Activated gamma-delta T cell (primary cell): ENCODE measurements at places on chromosomes 16 and 17.

DNA sequence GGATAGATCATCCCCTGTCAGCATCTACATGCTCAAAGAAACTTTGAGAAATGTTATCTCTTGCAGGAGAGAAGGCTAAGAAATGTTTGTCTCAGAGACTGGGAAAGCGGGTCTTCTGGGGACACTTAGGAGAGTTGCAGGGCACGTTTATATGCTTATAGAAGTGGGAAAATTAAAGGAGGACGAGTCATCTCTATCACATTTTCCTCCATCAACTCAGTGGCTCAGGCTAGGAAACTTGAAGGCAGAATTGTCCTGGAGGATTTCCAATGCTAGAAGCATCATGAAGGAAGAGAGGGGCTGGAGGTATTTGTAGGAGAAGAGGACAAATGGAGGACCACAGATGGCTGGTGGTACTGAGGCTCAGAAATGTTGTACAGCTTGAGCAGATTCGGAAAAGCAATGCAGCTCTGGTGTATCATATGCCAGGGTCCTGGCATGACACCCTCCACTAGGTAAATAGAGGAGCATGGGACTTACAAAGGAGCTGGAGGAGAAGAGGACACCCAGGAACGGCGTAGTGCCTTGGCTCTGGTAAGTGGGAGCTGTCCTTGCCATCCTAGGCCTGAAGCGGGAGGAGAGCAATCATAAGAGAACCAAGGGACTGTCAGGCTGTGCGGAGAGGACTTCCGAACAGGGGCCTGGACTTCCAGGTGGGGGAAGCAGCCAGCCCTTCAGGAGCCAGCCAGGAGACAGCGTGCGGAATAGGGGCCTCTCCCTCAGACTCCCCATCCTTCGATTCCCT, 4.5 kb upstream of the HS3ST3B1 start:
- no peak for DNase-seq

DNA sequence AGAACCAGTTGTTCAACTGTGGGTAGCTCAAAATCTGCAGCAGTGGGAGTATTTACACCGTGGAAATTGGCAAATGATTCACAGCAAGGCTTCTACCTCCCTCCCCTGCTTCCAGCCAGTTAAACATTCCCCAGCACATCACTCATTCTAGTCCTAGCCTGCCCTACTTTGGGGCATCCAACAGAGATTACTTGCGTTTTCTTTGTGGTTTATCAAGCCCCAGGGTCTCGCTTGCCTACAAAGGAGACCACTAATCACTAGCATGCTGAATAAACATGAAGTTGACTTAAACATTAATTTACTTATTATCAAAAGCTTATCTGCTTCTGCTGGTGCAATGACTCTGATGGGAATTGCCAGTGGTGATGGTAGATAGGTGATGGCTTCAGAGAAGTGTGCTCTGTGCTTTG, 94.5 kb downstream of the MARF1 start:
- DNase-seq = no peak

DNA sequence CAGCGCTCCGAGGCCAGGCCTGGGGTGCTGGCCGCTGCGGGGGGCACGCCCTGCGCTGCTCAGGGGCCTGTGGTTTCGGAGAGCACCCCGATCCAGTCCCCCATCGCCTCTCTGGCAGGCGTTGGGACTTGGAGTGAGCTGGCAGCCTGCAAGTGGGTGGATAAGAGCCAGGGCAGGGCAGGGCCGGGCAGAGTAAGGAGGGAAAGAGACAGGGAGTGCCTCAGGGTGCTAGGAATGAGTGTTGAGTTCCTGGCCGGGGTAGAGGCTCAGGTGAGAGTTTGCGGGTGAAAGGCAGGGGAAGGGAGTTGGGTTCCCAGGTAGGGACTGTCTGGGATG, 1.3 kb downstream of the CDH13 start:
- no peak for DNase-seq

GRCh38 chr16:12147681-12148080, 171.1 kb downstream of the SNX29 start:
- no peak for DNase-seq

GRCh38 chr17:50148226-50149090, 2.0 kb downstream of the PPP1R9B start:
- peak; percentile 56 for DNase-seq

- no peak for DNase-seq
Observed at GRCh38 chr17:78256707-78257591, 25.5 kb downstream of the TMEM235 start.

GRCh38 chr17:28306954-28307401, 12.0 kb upstream of the TMEM97 start:
- DNase-seq = no peak

- DNase-seq = no peak
Observed at GRCh38 chr17:37123941-37124820, 175.4 kb downstream of the AATF start.

DNA sequence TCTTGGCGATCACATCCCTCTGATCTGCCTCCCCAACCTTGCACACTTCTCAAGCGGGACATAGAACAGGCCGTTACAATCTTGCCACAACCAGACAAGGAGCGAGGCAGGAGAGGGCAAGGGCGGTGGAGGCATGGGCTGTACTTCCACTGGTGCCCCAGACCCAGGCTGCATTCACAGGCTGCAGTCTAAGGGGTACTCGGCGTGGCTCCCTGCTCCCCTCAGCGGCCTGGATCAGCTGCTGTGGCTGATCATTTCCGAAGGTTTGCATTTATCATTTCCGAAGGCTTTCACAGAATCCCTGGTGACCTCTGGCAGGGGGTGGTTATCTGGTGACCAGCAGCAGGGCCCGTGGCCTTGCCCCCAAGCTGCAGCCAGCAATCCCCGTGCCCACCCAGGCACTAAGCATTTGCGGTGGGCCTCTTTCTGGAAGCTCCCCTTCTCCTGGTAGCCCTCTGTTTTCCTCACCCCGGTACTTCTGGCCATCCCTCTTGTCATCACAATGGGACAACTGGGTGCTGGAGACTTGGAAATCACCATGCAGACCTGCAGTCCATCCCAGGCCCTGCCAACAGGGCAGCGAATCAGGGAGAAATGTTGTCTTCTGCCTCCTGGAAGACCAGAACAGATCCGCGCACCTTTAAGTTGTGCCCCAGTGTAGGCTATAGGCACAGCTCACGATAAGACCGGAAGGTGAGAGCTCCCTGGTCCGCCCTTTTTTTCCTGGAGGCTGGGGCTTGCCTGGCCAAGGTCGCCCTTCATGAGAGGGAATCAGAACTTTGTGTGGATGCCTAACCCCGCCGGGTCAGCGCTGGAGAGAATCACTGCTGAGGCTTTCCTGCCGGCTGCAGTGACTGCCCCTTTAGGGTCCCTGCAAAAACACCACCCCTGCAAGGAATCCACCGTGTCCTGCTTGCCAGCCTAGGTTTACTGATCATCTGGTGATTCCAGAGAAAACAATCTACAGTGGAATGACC, 1739.1 kb downstream of the TP53TG3F start:
- DNase-seq = no peak

GRCh38 chr17:73262676-73263642, 1.3 kb upstream of the CPSF4L start:
- no peak for DNase-seq

- DNase-seq = no peak
Observed at GRCh38 chr16:144797-145252, 6.4 kb upstream of the NPRL3 start.

DNA sequence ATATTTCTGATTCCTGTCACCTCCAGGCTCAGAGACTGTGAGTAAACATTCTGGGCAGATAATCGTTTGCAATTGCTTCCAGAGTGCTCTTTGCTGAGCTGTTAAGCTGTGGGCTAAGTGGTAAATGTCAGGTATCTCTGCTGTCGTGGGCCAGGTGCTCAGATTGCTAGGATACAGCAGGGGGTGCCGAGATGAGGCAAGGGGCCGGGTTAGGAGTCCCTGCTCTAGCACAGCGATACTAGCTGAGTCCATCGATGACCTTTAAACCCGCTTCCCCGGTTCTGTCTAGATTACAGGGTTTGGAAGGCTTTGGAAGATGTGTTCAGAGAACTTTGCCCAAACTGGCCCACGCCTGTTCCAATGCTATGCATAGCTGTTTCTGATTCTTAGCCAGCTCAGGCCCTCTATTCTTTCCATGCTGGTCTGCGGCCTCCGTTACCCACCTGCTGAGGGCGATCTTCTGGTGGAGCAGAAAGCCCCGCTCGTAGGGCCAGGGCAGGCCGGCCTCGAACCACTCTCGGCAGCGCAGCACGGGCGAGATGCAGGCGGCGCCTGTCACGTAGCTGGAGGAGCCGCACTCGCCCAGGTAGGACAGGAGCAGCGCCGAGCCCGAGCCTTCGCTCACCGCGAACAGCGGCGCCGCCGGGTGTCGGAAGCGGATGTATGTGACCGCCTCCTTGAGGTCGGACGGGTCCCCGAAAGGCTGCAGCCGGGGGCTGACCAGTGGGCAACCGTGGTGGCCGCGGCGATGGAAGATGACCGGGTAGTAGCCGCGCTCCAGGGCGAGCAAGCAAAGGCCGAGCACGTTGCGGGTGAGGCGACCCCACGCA, 979 bp downstream of the ABHD15 start:
- DNase-seq = peak; percentile 41

GRCh38 chr17:1031711-1032110, 34.8 kb downstream of the TIMM22 start:
- DNase-seq = no peak

- no peak for DNase-seq
Observed at GRCh38 chr16:62821824-62822223, 785.6 kb upstream of the CDH8 start.

- DNase-seq = no peak
Observed at GRCh38 chr16:51538707-51539498, 387.8 kb upstream of the SALL1 start.

- no peak for DNase-seq
Observed at GRCh38 chr17:82602487-82602886, 45.8 kb downstream of the WDR45B start.

GRCh38 chr16:81461766-81462165, 17.2 kb downstream of the CMIP start:
- no peak for DNase-seq

- DNase-seq = no peak
Observed at GRCh38 chr17:680529-680928, 34.1 kb downstream of the VPS53 start.

- no peak for DNase-seq
Observed at GRCh38 chr16:11198828-11199227, 57.2 kb downstream of the SOCS1 start.

- no peak for DNase-seq
Observed at GRCh38 chr17:45246861-45247428, 14.9 kb downstream of the SPATA32 start.

DNA sequence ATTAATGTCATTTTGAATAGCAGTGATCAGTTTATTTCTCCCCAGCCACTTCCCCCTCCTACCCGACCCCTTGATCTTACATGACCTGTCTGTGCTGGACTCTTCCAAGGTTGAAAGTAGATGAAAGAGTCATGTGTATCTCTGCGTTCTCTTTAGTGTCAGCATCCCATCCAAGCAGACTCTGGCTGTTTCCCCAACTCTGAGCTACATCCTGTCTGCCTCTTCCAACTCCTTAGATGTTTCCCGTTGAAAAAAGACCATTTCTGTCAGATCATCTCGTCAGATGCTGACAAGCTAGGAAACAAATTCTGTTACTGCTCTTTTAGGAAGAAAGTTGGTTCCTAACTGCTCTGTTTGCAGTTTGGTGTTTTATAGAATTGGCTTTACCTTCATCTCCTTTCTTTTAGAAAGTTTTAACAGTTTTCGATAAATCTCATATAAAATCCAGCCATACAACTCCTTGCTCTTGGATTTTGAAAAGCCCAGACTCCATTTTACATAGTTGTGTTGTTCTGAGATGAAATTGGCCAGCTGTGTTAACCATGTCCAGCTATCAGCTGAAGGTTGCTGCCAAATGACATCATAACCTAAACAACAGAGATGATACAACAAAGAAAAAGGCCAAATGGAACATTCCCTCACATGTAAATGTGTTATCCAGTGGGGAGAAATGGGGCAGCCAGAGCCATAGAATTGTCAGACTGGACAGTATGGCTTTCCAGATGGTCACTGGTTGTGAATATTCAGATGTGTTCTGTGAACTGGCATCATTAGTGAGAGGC, 43.5 kb downstream of the CYB561 start:
- no peak for DNase-seq

DNA sequence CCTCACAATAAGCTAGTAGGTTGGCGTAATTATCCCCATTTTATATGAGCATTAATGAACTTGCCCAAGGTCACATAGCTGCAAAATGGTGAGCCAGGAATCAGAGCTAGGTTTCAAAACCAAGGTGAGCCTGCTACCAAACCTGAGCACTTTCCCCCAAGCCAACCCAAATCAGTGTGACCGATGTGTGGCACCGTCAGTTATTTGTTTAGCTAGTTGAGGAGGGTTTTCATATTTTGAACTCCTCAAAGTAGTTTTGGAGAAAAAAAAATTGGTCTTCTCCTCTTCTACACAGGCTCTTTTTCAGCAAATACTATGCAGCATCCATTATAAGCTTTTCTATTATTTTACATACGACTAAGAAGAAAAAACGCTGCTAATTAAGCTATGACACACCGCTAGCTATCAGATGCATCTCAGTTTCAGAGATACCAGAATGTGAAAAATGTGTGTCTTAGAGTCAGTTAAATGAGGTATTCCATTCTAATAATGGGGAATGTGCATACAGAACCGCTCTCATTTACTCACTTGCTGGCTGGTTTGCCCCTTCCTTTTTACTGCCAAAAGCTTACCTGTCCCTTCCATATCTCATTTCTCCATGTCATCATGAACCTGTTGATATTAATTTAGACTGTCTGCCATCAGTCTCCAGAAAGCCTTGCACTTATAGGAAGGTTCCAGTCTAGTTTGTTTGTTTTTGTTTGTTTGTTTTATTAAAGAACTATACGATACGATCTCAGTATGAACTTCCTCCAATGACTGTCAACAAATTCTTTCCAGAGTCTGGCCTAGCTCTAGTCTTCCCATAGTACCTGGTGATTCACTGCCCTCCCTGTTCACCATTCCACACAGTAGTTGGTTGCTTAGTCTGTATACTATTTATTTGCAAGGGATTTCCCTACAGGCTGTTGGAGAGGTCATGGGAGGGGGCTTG, 2.2 kb upstream of the TBX4 start:
- DNase-seq = no peak

DNA sequence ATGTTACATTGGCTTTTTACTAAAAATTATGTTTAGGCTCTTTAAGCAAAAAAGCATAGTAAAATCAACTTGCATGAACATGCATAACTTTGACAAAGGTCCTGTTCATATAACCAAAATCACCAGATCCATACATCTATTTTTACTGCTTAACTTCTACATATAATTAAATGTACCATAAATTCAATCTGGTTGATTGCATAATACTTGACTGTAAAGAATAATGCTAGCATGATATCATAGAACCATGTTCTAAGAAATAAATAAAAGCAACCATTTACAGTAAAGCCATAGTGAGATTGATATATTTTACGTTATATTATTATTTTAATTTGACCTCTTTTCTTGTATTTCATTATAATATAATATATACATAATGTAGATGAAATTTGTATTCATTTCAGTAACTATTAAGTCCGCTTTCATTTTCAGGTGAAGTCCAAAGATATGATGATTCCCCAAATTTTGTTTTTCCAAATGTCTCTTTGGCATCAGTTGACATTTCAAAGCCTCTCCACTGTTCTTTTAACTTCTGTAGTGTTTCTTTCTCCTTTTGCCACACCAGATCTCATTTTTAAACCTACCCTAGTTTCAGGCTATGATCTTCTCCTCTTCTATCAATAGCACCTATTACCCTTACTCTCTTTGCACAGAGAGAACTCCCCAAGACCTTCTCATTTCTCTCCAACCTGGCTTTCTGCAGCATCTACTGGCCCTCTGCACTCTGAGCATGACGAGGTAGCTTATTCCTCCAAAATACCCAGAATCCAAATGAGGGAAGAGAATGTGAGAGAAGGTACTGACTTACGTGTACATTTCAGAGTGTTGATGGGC, 1.8 kb downstream of the APOH start:
- DNase-seq = no peak
